ENCODE measurements at places on chromosomes 7 and 10. TPM values are rescaled to one million over a fixed set of nuclear protein-coding genes. Genes with fewer than 3 reads are reported as not detected.
A peak's percentile ranks its signal among the peaks of the same experiment; 100 is the strongest.

PROSER2 gene
- total RNA-seq = 12.1 TPM

ZPBP gene
- not detected for total RNA-seq

A1CF gene
- total RNA-seq = not detected

TBC1D12 gene
- total RNA-seq = 7.6 TPM

MMRN2 gene
- 0.27 TPM for total RNA-seq

PPP1R3C gene
- 4.9 TPM for total RNA-seq

CNNM1 gene
- 2.0 TPM for total RNA-seq

KCNIP2 gene
- total RNA-seq = 1.9 TPM

PAPOLB gene
- total RNA-seq = not detected

LFNG gene
- total RNA-seq = 58.6 TPM

CRPPA gene
- total RNA-seq = 3.9 TPM

STN1 gene
- 17.3 TPM for total RNA-seq

GNGT1 gene
- not detected for total RNA-seq

VPS37D gene
- 3.6 TPM for total RNA-seq

GRCh38 chr7:10767771-10768170, 205.9 kb upstream of the PHF14 start:
- peak; percentile 26 for DNase-seq

DNA sequence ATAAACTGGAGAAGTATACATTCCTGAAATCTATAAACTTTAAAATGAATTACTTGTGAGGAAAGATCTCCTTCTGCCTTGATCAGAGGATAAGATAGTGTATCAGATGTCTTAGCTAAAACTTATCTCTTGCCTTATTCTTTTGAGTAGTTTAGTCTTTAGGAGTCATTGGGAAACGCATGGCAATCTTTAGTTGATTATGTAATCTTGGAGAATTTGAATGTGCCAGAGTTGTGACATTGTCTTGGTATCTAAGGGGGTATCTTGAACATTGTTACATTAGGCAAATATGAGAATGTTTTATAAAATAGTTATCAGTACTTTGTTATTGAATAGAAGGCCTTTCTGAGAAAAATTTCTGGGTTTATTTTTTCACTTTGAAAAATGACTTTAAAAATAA, 61.6 kb upstream of the ADRA2A start:
- DNase-seq = no peak

DNA sequence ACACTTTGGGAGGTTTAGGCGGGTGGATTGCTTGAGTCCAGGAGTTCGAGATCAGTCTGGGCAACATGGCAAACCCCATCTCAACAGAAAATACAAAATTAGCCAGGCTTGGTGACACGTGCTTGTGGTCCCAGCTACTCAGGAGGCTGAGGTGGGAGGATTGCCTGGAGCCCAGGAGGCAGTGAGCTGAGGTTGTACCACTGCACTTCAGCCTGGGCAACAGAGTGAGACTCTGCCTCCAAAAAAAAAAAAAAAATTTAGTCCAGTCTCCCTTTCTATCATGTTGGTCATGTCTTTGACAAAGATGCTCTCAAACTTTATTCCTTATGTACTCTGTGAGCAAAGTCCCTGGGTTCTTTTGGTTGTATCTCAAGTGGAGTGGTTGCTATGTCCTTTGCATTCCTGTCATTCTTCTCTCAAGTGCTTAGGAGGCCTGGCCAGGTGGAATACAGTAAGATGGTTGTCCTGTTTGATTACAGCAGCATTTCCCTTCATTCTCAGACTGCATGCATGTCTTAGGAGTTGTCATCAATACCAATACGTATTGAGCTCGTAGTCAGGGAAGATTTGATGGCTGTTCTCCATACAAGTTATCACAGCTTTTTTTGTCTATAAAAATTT, 85.7 kb downstream of the MMRN2 start:
- DNase-seq = peak; percentile 45

- DNase-seq = peak; percentile 17
Observed at GRCh38 chr10:51162002-51162401, 87.7 kb downstream of the PRKG1 start.

DNA sequence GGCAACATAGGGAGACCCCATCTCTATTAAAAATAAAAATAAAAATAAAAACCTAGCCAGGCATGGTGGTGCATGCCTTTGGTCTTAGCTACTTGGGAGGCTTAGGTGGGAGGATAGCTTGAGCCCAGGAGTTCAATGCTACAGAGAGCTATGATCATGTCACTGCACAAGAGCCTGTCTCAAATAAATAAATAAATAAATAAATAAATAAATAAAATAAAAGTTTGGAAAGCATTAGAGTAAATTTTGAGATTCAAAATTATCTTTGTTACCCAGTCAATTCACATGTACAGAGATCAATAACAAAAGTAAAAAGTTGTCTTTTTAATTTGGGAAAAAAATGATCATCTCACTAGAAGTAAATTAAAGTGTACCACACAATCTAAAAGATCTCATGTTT, 255.8 kb upstream of the MYO3A start:
- no peak for DNase-seq

DNA sequence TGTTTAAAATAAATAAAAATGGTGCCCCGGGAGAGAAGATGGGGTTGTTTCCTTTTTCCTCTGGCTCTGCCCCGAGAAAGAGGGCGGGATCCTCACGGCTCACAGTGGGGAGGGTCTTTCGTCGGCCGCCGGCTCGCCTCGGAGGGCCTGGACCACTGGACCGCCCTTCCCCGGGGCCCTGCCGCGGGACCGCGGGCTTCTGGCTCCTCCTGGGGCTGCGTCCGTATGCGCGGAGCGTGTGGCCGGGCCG, 3.5 kb upstream of the IGF2BP3 start:
- DNase-seq = no peak

DNA sequence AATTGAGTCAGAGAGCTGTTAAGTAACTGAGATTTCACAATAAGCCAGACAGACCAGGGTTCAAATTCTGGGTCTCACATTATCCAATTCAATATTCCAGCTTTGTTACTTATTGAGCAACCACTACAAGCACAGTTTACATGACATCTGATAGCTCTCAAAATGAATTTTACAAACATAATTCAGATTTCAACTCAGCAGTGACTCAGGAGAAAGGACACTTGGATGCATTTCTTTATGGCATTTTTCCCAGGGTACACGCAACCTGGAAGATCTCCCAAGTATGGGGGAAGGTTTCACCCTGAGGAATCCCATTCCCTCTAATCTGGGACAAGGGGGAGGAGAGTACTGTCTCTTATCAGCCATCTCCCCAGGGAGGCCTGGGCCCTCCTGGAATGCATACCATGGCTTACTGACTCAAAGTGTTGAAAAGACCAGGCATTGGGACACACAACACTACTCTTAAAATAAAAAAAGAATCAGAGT, 102.4 kb downstream of the CFTR start:
- DNase-seq = peak; percentile 91

DNA sequence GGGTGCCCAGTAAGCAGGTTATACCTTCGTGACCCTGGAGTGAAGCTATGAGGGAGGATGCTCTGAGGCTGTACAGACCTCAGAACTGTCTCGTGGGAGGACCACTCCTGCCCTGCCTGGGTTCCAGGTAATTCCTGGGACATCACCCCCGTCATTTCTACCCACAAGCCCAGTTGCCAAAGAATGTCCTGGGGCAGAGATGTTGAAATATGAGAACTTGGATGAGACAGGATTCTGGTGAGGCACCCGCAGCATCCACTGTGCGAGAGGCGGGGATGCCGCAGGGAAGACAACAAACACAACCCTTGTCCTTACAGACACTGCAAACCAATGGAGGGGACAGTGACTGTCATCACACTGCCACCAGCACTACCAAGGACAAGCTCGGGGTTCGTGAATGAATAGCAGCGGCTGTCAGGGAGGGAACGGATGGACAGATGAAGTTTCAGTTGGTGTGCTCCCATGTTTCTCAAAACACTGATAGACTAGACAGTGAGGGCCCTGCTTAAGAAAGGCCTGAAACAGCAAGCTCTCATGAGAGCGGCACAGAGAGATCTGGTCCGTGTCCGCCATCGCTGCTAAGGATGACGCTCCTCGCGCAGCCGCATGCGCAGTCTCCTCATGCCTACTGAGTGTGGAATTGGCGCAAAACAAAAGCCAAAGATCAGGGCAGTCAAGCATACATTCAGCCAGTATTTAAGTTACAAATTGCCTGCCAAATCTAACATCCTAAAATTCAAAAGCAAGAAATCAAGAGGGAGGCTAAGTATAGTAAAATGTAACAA, 82.0 kb upstream of the RHEB start:
- DNase-seq = peak; percentile 44

- DNase-seq = no peak
Observed at GRCh38 chr7:67653856-67654454, 657.3 kb downstream of the TYW1 start.

- peak; percentile 46 for DNase-seq
Observed at GRCh38 chr10:59181668-59182067, 5.2 kb downstream of the PHYHIPL start.

- no peak for DNase-seq
Observed at GRCh38 chr7:36949711-36950600, 225.7 kb upstream of the AOAH start.

GRCh38 chr10:23419201-23419600, 19.7 kb upstream of the OTUD1 start:
- DNase-seq = no peak
